ENCODE measurements at places on chromosomes 2 and 18.

- no peak for DNase-seq
Observed at GRCh38 chr2:240407090-240407489, 28.4 kb upstream of the GPC1 start.

- no peak for DNase-seq
Observed at GRCh38 chr18:77304268-77304667, 54.6 kb downstream of the GALR1 start.

- DNase-seq, result no peak
Observed at GRCh38 chr2:222730366-222730999, 59.0 kb downstream of the MOGAT1 start.

DNA sequence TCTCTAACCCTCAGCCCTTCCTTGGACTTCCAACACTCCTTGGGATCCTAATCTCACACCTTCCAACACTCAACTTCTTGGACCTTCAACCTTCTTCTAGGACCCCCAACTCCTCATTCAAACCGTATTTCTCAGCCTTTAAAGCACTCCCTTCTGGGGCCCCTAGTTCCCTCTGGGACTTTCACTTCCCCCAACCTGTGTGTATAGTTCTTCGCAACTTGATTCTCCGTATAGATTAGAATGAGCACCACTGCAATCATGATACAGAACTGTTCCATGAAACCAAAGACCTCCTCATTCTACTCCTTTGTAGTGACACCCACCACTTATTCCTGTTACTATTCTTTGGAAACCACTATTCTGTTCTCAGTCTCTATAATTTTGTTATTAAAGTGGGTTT lies 62.0 kb upstream of the NFU1 start:
- DNase-seq, result no peak

DNA sequence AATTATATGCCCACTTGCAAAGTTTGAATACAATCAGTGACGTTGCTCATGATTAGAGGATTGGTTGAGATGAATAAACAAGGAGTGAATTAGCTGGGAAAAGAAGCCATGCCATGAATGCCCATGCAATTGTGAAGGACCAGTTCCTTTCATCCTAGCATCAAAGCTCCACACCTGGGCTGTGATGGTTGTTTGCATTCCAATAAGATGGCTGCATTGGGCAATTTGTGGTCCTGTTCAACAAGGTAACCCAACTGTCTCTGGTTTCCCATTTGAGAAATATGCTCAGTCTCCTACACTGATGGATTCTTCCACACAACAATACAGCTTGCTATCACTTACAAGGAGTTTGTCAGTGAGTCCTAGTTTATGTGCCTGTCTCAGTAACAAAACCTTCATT lies 550.2 kb downstream of the STK39 start:
- no peak for DNase-seq
